Fibroblast of skin of left biceps (primary cell): ENCODE measurements at places on chromosomes 1 and 21.

- no peak for DNase-seq
Measured at GRCh38 chr1:161945306-161946060, 78.2 kb downstream of the OLFML2B start.

DNA sequence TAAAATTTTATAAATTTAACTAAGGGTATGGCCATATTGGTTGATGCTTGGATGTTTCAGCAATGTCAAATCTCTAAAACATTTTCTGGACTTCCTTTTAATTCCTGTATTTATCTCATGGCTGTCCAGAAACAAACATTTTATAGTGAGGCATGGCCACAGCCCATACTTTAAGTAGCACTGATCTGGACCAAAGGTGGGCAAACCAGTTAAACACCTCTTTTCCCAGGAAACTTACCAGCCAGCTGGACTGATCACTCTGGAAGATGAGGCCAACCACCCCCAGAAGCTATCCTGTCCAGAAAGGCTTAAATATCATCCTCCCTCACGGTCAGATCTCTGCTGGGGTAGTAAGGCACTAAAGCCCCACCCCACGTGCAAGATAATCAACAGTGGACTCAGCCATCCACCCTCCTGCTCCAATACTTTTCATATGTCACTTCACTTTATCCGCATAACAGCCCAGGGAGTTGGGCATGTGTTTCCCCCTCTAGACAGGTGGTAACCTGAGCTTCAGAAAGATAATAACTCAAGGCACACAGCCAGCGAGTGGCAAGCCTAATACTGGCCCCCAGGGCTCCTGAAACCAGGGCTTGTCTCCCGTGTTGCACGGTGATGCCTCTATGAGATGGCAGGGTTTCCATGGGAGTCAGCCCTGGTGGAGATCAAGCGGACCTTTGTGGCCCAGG, 120.5 kb upstream of the NGF start:
- no peak for DNase-seq

GRCh38 chr1:115219927-115220326, 118.1 kb downstream of the NGF start:
- DNase-seq = no peak

DNA sequence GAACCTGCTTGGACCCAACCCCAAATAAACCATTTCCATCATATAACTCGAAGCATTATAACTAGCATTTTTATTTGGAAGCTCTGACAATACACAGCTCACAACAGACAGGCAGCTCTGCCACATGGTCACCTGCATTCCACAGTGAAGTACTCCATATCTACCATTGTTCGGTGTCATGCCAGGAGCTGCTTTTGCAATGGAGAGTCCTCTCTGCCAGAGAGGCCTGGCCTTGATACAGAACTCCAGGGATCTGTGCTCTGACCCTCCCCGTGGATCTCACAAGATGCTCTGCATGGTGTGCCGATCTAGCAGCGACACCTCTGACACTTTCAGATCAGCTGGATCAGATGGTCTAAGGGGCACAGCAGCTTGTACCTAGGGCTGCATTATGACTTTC, 109.6 kb downstream of the SYF2 start:
- no peak for DNase-seq

DNA sequence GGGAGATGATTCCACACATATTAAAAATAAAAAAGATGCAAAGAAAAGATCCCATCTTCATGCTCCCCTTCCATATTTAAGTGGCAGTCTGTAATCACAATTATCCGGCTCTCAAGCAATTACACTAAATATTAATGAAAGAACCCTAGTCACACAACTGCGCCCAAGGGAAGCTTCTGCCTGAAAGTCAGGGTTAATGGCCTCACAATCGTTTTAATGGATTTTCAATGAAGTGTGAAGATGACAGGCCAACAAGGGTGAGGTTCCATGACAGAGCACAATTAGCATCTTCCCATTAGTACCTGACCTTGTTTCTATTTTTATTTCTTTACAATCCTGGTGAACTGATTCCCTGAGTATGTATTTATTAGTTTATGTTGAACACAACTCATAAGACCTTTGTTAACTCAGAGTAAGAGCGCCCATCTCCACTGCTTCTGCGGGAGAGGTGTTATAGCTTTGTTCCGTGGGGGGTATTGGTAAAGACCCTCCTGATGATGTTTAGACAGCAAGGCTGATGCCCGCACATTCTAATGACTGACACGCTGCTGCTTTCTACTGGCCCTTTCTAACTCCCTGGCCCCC, 80.9 kb downstream of the IER5 start:
- no peak for DNase-seq

GRCh38 chr1:26961826-26962225, 1.6 kb upstream of the KDF1 start:
- DNase-seq = peak; percentile 90

- DNase-seq = no peak
Measured at GRCh38 chr1:97366984-97367383, 553.9 kb downstream of the DPYD start.

- DNase-seq = no peak
Measured at GRCh38 chr1:242017580-242018233, 18.8 kb upstream of the MAP1LC3C start.

DNA sequence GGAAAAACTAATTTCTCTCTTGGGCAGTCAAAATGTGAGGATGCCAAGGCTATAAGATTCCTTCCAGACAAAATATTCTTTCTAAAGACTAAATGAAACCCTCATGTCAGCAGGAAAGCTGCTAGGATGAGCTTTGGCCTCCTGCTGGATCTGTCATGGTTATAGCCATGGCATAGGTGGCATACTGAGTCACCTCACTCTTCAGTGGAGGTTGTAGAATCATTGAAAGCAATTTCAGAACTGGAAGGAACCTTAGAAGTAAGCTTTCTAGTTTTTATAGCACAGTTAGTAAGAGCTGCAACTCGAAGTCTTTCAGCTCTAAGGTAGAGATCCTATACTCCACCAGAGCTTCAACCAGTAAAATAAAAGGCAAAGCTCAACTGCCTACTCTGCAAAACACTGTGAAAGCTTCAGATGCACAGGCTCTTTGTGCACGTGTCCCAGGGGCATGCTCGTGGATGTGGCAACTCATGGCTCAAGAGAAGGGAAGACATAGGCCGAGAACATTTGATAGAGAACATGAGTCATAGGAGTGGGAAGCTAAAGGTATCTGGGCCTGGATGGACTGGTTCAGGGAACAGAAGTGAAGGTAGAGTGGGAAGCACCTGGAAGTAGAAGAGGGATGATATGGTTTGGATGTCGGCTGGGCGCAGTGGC, 5.8 kb downstream of the AVPR1B start:
- DNase-seq = no peak

GRCh38 chr1:230744382-230744781, 2.8 kb upstream of the CAPN9 start:
- DNase-seq = no peak

DNA sequence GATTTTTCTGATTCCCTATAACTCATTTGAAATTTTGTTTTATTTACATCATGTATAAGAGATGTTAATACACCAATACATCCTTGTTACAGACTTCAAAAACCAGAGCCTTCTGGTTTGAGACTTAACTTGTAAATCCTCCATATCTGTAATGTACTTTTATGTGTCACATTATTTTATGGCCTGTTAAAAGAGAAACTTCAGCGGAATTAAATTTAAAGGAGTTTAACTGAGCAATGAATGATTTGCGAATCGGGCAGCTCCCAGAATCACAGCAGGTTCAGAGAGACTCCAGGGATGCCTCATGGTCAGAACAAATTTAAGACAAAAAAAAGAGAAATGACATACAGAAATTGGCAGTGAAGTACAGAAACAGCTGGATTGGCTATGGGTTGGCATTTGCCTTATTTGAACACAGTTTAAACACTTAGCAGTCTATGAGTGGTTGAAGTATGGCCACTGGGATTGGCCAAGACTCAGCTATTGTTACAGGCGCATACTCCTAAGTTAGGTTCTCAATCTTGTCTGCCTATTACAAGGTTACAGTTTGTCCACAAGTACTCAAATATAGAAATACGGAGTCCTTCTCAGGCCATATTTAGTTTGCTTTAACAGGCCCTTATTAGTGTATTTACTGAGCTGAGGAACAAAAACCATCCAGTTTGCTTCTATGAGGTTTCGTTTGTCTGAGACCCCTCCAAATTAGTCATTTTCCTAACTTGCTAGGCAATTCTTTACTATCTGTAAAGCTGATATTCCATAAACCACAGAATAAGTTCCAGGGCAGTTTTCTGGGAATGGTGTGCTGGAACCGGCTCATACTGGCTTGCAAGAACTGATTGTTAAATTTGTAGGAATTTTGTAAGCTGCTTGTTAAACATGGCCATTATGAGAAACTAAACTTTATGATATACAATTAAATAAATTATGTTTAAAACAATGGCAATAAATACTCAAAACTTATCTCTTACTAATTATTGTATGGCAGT, 56.2 kb upstream of the WDR26 start:
- no peak for DNase-seq

GRCh38 chr1:111958075-111958474, 31.4 kb downstream of the KCND3 start:
- DNase-seq = no peak

- DNase-seq = no peak
Measured at GRCh38 chr1:210758761-210759160, 375.2 kb downstream of the KCNH1 start.

GRCh38 chr1:117047271-117047670, 12.9 kb upstream of the TTF2 start:
- no peak for DNase-seq

DNA sequence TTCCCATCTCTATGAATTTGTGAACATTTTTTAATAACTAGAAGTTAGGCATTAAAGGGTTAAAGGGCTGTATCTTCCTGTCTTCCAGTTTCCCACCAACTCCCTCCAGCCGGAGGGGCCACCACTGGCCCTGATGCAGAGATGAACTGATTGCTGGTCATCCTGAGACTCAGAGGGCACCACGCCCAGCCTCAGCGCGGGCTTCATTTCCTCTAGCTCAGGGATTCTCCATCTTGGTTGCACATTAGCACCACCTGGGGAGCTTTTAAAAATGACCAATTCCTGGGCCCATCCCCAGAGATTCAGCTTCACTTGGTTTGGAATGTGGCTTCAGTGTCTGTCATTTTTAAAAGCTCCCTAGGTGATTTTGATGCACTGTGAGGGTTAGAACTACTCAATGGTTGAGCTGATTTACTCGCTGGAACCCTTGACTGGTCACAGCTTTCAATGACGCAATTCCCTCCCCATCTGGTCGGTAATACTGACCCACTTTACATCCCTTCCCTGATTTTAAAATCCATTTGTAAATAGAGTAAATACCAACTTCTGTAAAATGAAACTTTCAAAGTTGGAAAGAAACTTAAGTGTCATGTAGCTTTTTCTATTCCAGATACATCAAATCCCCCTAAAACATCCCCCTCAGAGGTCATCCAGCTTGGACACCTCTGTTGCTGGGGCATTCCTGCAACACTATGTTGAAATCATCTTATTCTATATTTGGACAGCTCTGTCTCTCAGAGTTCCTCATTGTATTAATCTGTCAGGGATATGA, 5.1 kb downstream of the NAV1 start:
- no peak for DNase-seq

GRCh38 chr1:39720094-39720999, 18.3 kb upstream of the PPIE start:
- peak; percentile 24 for DNase-seq

GRCh38 chr1:34726861-34727260, 28.0 kb upstream of the GJB5 start:
- no peak for DNase-seq

DNA sequence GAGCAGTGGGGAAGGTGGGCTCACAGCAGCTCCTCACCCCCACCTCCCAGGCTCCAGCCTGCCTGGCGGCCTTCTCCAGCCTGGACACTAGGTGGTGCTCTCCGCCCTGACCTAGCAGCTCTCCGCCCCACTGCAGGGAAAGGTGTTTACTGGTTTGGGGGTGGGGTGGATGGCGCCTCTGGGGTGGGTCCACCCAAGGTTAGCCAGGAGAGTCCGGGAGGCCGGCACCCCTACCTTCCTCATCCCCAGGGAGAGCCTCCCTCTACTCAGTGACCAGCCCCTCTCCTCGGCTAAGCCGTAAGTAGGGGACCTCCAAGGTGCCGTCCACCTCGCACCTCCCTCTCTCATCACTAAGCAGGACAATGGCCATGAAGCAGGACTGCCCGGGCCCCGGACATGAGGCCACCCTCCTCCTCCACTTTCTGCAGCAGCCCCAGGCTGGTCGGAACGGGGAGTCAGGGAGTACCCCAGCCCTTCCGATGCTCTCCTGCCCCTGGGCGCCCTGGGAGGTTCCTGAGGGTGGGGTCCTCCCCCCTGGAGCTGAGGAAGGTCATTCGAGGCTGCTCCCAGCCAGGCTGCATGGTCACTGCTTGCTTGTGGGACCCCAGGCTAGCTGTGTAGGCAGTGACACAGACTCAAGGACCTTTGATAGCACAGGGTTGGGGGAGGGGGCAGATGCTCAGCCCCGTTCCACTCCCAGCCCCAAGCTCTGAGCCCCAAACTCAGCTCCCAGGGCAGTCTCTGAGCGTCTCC, 101.4 kb upstream of the VAMP3 start:
- DNase-seq = no peak

DNA sequence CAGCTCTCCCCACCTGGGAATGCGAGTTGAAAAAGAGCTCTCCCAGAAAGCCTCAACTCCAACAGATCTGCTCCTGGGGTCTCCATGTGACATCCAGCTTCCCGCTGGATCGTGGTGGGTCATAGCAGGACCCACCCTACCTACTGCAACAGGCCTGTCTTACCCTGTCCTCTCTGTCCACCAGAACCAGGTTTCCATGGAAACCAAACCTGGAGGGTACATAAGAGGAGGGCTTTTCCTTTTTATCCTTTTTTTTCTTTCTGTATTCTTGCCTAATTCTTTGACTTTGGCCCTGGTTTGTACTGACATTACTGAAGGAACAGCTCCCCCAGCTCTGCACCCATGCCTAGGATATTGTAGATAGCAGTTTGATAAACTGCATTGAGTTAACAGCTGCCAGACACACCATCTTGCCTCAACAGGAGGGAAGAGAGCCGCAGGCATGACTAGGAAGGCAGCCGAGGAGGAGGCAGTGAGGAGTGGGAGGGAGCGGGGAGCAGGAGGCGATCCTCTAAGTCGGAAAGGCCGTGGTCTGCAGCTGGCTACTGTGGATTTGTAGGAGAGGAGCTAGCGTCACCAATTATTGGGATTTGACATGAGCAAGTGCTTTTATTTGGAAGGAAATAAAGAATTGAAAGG, 9.7 kb upstream of the FMOD start:
- no peak for DNase-seq

DNA sequence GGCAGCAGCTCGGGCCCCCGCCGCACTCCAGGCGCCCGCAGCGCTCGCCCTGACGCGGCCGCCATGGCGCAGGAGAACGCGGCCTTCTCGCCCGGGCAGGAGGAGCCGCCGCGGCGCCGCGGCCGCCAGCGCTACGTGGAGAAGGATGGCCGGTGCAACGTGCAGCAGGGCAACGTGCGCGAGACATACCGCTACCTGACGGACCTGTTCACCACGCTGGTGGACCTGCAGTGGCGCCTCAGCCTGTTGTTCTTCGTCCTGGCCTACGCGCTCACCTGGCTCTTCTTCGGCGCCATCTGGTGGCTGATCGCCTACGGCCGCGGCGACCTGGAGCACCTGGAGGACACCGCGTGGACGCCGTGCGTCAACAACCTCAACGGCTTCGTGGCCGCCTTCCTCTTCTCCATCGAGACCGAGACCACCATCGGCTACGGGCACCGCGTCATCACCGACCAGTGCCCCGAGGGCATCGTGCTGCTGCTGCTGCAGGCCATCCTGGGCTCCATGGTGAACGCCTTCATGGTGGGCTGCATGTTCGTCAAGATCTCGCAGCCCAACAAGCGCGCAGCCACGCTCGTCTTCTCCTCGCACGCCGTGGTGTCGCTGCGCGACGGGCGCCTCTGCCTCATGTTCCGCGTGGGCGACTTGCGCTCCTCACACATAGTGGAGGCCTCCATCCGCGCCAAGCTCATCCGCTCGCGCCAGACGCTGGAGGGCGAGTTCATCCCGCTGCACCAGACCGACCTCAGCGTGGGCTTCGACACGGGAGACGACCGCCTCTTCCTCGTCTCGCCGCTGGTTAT, 2.8 kb downstream of the KCNJ9 start:
- no peak for DNase-seq
